ENCODE measurements at places on chromosomes 5 and 9. TPM values are rescaled to one million over a fixed set of nuclear protein-coding genes. Genes with fewer than 3 reads are reported as not detected.

The FNBP1 gene
- total RNA-seq: 24.4 TPM

The CMBL gene
- 17.6 TPM for total RNA-seq

The TRIM7 gene
- total RNA-seq: 26.3 TPM

The CDH6 gene
- not detected for total RNA-seq

The STPG3 gene
- not detected for total RNA-seq

The SLIT3 gene
- total RNA-seq: 0.34 TPM

The PCDHGA7 gene
- total RNA-seq: 0.86 TPM

The PTGS1 gene
- 0.70 TPM for total RNA-seq

The CAMK4 gene
- total RNA-seq: 0.21 TPM

The SAP30L gene
- total RNA-seq: 45.9 TPM

The N4BP3 gene
- 0.56 TPM for total RNA-seq

The NR5A1 gene
- total RNA-seq: not detected

The RNF208 gene
- 2.5 TPM for total RNA-seq

The MARCOL gene
- not detected for total RNA-seq

The SMIM23 gene
- not detected for total RNA-seq

The ENTR1 gene
- total RNA-seq: 82.2 TPM

The RMRP gene
- total RNA-seq: 17,503 TPM

The HTR1A gene
- not detected for total RNA-seq

The MOB3B gene
- 3.7 TPM for total RNA-seq

The KCNT1 gene
- not detected for total RNA-seq

The PDCD1LG2 gene
- 1.8 TPM for total RNA-seq

All from MCF 10A (cell line).